ENCODE measurements at places on chromosomes 3 and 15.

DNA sequence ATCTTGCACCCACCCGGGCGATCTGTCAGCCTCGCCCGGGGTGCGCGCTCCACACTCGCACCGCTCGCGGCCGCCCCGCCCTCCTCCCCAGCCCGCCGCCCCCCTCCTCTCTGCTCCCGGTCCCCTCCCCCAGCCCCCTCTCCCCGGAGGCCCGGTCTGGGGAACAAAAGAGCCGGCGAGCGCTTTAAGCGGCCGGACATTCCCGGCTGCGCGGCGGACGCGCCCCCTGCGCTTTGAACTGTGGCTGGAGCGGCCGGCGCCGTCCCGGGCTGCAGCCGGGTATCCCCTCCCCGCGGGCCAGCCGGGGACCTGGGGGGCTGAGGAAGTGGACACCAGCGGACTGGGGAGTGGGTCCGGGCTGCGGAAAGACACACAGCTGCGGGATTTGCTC is at the start of gene IGDCC3:
TSS of gene IGDCC3 (minus strand) at position 27 of the 391 bp plus-strand sequence. CDS start 214 bp downstream, outside the sequence.
- DNase-seq, result no peak

DNA sequence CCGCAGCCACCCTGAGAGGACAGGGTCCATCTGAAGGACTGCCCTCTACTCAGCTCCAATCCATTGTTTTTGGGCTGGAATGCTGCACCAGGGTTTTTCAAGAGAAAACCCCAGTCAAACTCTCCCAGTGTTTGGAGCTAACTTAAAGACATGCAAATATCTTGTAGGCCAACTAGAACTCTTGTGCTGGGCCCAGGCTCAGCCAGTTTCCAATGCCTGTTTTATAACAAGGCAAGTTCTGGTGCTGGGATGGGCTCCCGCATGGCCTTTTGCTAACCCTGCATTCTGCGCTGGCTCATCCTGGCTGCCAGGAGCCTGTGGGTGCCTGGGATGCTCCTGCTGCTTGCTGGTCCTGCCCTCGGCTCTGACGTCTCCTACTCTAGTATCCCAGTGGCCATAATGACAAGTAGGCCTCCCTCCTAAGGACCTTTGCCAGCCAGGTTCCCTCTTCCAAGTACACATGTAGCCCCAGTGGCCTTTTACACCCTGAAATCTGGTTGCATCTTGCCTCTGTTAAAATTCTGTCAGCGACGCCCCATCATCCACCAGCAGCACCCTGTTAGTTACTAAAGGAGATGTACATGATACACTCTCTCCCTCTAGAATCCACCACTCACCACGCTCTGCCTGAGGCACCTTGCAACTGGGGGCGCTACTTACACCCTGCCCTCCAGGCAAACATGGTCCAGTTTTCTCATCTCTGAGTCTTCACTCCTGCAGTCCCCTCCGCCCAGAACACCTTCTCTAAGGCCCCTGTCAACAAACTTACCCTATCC is 30.5 kb upstream of the RAB6B start:
- DNase-seq, result no peak

DNA sequence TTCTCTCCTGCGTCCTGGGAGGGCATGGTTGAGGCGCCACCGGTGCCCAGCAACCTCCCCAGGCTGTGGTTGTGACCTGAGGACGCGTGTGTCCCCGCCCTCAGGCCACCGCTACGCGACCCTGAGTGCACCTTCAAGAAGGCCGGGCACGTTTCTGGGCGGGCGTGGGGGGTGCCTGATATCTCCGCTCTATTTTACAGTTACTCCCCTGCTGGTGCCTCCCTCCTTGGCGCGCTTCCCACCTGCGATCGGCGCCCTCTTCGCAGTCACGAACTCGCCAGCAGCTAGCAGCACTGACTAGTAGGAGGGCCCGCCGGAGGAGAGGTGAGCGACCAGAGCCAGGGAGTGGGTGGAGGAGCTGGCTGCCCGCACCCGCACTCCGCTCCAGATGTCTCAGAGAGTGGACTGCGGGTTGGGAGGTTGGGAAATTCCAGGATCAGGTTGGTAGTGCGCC is 43.2 kb upstream of the POLG start:
- DNase-seq, result no peak

DNA sequence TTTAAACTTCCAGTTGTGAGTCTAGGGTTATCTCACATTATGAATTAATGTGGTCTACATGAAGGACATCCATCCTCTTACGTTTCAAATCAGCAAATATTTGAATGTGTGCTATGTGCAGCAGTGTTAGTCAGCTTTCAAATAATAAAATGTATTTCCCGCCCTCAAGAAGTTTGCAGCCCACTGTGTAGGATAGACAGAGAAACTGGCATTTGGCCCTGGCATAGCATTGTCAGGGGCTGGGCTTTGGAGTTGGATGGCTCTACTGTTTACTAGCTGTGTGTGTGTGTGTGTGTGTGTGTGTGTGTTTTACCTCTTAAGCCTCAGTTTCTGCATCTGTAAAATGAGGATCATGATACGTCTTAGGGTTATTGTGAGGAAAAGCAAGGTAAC is 400.5 kb upstream of the C2CD4B start:
- DNase-seq, result no peak

- DNase-seq, result no peak
These were observed 98.1 kb upstream of the BFSP2 start for GRCh38 chr3:133301731-133302130.

DNA sequence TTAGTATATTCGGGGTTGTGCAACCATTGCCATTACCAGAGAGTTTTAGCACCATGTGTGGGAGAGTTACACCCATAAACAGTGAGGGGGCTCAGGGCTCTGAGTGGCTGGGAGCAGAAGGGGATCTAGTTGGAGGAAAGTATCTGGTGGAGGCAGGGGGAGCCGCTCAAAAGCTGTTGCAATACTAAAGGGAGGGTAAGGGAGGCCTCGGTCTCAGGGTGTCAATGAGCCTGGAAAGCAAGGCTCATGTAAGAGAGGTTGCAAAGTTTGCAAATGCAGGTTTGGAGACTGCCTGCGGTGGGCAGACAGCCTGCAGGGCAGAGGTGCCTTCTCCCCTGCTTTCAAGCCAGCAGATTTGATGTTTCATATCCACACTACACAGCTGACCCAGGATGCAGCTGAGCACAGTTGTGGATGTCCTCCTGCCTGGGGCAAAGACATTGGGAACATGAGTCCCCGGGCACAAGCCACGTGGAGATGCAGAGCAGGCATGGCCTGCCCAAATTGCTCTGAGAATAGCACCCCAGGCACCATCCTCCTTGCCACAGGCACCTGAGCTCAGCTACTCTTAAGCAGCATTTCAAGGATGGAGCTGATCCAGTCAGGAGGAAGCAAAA is 181.4 kb downstream of the TLE3 start:
- no peak for DNase-seq

DNA sequence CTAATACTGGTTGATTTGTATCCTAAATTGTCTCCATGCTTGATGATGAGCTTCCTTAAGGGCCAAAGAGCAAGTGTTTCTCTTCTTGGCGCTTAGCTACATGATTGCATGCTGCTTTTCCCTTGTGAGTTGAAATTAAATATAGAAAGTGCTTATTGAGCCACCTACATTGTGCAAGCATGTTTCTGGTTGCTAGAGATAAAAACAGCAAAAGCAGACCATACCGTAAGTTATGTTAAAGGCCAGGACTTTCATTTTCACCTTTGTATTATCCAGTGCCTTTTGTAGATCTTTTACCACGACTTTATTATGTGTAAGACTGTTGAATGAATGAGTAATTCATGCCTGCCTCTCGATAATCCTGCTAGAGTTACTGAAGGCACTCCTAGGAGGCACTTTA is 41.9 kb upstream of the CCNB2 start:
- no peak for DNase-seq

DNA sequence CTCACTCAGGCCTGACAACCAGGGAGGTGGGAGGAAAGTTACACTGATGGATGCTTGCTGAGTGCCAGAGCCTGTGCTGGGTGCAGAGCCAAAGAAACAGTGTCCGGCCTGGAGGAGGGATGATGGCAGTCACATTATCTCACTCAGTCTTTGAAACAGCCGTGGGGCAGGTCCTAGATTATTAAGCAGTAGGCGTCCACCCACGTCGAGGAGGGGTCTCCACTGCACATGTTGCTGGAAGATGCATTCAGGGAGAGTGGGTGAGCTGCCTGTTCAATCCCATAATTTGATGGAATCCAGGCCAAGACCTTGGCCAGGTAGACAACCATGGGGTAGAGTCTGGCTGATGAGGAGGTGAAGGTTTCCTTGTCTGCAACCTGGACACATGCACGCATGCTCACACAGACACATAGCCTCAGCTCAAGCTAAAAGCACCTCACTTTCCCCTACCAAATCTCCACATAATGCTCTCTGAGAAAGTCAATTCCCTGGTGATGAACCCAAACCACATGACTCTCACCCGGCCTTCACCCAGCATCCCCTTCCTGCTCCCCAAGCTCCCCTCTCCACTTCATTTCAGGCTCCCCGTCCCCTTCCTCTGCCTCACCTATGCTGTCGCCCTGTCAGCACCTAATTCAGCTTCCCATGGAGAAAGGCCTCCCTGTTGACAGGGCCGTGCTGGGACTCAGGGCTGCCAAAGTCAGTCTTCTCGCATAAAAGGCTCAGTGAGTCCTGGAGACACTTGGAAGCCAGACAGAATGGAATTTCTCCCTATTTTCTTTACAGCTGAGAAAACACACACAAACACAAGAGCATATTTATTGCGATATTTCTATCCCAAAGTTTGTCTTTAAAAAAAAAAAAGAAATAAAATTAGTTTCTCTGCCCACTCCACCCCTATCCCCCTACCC is 29.8 kb downstream of the ACAN start:
- DNase-seq, result no peak

DNA sequence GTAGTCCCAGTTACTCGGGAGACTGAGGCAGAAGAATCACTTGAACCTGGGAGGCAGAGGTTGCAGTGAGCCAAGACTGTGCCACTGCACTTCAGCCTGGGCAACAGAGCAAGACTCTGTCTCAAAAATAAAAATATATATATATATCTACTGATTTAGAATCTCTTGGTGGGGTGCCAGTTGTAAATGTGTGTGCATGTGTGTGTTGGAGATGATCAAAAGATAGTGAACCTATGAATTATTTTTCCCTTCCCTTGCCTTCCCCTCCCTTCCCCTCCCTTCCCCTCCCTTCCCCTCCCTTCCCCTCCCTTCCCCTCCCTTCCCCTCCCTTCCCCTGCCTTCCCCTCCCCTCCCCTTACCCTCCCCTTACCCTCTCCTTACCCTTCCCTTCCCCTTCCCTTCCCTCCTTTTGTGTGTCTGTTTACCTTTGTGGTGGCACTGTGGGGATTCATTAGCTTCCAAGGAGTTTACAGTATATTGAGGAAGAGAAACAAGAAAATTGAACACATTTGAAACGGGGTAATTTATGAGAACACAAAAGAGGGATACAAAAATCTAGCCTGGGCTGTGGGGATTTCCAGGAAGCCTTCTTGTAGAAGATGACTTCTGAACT is 281.5 kb upstream of the DPPA4 start:
- no peak for DNase-seq
